IPS-NIHi11 (cell line): ENCODE measurements at places on chromosomes 11 and 22.
A peak's percentile ranks its signal among the peaks of the same experiment; 100 is the strongest.

DNA sequence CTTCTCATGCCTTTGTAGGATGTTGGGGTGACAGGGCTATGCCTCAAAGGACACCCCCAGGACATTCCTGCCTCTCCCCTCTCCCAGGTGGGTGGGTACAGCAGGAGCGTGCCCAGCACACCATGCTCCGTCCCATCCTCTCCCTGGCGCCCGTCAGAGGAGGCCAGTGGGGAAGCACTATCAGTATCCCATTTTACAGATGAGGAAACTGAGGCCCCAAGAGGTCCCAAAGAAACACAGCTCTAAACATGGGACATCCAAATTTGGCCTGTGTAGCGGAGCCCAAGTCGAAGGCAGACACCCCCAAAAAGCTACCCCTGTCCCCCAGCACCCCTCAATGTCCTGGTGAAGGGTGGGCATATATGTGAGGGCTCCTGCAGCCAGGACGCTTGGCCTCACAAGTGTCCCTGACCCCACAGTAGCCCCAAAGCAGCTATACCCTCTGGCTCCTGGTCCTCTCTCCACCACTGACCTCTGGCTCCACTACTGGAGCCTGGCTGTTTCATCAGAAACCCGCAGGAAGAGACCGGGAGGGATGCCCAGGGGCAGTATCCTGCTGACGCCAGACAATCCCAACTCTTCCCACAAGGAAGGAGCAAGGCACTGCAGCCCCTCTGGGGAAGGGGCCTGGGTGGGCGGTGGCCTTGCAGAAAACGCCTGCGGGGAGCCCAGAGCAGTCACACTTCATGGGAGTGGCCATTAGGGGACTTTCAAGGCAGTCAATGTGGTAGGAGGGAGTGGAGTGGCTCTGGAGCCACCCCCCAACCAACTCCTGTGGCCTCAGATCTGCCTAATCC is 5.4 kb downstream of the FADS3 start:
- no peak for DNase-seq

- DNase-seq = no peak
These were observed 488.1 kb downstream of the NTM start for GRCh38 chr11:131858505-131858904.

- DNase-seq = peak; percentile 11
These were observed 85.5 kb downstream of the NOX4 start for GRCh38 chr11:89405629-89406028.

DNA sequence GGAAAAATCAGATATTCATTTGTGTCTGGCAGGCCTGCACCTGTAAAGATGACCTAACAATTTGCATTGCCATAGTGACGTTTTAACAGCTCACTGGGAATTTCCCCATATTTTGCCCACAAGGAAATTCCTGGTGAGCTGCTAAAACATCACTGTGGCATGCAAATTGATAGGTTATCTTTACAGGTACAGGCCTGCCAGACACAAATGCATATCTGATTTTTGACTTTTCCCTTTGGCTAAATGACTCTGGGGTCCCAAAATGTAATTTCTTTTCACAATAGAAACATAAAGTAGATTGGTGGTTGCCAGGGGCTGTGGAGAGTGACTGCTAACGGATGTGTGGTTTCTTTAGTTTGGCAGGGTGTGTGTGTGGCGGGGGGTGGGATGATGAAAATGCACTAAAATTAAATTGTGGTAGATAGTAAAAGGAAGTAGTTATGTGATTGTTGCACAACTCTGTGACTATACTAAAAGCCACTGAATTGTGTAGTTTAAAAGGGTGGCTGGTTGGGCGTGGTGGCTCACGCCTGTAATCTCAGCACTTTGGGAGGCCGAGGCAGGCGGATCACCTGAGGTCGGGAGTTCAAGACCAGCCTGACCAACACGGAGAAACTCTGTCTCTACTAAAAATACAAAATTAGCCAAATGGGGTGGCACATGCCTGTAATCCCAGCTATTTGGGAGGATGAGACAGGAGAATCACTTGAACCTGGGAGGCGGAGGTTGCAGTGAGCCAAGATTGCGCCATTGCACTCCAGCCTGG is 18.5 kb upstream of the FEZ1 start:
- DNase-seq = no peak

DNA sequence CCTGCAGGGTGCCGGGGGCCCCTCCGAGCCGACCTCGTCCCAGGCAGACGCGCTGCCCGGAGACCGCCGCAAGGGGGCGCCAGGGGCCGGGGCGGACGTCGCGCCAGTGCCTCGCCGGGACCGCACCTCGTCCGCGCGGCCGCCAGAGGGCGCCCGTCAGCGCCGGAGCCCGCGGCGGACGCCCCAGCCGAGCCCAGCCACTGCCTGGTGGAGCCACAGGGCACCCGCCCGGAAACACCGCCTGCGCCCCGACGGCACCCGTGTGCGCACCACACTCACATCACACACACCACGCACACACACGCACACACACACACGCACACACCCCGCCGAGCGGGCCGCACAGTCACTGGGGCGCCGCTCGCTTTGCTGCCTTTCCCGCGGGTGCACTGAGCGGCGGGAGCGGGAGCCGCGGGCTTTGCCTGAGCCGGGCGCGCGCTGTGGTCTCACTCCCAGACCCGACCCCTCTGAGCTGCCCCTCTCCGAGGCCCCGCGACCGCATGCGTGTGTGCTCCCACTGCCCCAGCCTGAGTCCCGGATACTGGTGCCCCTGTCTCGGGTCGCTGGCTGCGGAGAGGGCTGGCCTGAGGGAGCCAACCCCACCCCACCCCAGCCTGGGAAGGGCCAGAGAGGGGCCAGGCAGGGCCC is 449.3 kb downstream of the OPCML start:
- peak; percentile 91 for DNase-seq
